ENCODE measurements at places on chromosomes 6 and 20.
A peak's percentile ranks its signal among the peaks of the same experiment; 100 is the strongest.

DNA sequence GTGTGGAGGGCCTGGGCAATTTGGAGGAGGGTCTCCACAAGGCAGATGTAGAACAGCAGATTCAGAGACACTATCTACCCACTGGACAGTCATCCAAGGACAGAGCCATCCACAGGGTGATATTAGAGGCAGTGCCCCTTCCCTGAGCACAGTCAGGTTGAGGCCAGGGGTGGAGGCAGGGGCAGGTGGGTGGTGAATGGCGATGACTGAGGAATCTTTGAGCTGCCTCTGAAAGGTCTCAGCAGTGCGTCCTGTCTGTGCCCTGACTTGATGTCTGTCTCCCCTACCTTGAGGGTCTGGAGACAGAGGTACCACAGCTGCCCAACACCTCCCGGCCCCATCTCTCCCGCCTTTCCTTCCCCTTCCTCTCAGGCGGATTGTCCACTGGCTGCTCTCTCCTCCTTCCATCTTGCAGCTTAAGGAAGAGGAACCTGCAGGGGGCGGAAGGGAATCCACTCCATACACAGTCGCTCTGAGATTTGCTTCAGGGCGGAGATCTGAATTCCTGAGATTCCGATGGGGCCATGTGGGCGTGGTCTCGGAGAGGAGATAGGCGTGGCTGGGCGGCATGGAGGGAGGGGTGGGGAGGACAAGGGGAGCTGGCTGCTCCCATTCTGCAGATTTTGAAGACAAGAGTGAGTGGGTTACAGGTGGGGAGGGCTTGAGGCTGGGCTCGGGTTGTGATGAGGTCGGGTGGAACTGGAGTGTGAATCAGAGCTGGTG lies 1.7 kb downstream of the MUCL3 start:
- DNase-seq, result no peak

- DNase-seq, result peak; percentile 14
Measured at GRCh38 chr20:59772373-59772705, 161.1 kb downstream of the SYCP2 start.

GRCh38 chr6:11439017-11439420 lies 98.5 kb upstream of the TMEM170B start:
- DNase-seq, result no peak

DNA sequence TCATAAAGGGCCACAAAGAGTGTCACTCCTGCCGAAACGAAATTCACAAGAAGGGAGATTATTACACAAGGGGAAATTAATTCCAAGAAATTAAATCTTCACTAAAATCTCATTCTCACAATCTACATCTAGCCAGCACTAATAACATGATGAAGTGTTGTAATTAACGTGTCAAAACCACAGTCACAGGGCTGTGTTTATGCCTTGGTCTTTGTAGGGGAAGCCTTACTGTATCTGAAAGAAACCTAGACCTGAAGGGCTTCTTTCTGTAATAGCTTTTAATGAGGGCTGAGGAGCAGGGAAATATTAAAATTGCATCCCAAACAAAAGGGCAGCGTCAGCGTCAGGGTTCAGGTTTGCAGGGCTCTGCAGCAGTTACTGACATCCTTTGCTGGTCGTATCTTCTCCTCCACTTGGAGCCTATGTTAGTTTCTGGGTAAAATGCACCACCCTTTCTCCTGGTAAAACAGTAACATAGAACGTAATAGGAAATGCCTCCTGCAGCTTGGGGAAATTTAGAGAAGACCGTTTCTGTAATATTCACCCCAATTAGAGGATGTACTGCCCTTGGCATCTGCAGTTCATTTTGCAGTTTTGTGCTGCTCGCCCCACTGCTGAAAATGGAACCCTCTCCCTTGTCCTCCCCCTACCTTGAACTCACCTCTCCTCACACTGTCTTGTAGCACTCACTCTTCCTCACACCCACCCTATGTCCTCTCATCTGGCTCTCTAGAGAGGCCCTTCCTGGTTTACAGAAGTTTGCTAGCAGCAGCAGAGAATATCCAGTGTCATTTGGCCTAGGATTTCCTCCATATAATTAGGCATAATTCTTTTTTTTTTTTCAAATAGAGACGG lies 109.0 kb upstream of the TRAF3IP2 start:
- no peak for DNase-seq

DNA sequence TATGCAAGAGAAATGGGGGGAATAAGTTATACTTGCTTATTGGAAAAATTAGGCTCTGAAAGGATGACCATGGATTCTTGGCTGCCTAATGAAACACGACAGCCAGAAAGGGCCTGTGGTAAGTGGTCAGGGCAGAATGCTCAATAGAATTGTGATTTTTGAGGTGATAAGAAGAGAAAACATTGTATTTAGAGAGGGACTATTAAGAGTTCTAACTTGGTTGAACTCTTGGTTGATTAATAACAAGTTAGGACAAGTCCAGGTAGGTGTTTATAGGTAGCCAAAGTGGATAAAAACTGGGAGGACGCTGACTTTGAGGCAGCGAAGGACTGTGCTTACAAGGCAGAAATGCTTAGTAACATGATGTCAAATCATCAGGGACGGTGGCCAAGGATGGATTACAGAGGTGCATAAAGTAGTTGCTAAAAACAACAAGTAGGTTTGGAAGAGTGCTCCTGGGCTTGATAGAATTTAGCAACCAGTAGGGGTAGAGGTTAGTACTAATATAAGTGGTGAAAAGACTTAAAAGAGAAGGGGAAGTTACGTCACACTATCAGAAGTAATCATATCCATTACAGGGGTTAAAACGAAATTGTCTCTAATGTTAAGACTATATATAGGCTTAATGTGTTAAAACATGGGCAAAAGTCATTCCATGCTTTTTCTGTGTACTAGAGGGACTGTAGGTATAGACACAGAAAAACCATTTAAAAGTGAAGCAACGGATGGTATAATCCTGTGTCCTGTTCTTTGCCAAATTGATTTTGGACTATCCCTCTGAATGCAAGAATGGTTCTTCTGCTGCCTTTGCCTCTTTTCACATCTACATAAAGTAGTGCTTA lies 98.6 kb downstream of the EYA4 start:
- DNase-seq, result no peak

DNA sequence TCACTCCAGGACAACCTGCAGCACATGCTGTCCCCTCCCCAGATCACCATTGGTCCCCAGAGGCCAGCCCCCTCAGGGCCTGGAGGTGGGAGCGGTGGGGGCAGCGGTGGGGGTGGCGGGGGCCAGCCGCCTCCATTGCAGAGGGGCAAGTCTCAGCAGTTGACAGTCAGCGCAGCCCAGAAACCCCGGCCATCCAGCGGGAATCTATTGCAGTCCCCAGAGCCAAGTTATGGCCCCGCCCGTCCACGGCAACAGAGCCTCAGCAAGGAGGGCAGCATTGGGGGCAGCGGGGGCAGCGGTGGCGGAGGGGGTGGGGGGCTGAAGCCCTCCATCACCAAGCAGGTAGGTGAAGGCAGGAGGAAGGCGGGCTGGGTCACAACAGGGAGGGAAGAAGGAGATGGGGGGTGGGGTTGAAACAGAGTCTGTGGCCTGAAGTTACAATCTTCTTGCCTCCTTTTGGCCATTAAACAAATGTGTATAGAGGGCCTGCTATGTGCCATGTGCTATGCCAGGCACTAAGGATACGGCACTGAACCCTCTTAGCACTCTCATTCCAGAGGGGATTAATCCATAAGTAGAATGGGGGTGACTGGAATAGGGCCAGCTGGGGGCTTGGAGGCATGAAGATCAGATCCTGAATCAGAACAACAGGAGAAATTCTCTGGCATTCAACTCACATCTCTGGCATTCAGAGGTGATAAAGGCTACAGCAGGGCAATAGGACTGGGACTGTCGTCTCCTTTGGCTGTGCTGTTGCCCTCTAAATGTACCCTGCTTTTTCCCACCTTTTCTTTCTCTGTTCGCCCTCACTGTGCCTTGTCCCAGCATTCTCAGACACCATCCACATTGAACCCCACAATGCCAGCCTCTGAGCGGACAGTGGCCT lies 10.5 kb upstream of the ZBTB9 start:
- no peak for DNase-seq

- DNase-seq, result no peak
Measured at GRCh38 chr20:20482453-20482852, 114.5 kb downstream of the INSM1 start.

DNA sequence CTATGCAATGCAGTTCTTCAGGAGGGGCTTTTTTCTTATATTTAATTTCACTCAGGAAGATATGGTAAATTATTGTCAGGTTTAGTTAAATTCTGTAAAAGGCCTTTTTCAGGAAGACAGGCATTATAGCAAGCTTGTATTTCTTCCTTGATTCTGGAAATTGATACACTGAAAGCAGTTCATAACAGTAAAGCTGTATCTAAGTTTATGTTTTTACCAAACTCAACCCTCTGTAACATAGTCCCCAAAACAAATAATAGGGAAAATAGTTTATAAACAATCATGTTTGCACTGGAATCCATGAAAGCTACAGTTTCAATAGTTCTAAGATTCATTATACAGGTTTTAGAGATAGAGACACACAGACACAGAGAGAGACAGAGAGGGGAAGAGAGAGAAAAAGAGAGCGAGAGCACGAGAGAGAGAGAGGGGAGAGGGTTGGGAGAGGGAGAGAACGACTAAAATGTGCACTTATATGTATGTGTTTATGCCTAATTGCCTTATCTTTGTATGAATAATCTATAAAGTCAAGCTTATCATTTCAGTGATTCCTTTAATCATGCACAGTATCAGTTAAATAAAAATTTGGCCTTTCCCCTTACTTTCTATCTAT lies 454.4 kb downstream of the RFPL4B start:
- no peak for DNase-seq

DNA sequence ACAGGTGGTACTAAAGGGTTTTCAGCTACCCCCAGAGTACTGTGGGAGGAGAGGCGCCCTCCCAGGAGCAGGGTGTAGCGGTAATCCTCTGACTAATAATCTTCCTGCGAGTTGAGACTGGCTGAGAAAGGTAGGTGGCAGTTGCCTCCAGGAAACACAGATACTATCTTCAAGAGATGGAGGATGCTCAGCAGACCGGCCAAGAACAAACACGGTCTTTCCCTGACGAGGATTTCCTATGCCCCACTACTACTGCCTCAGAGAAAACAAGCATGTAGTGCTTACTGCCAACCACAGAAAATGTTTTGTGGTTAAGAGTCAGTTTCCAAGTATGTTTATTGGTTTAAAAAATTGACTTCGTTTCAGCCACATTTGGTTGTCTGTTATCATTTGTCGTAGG lies 26.8 kb downstream of the C6orf89 start:
- peak; percentile 61 for DNase-seq

- no peak for DNase-seq
Measured at GRCh38 chr20:52826722-52827121, 145.4 kb upstream of the TSHZ2 start.

DNA sequence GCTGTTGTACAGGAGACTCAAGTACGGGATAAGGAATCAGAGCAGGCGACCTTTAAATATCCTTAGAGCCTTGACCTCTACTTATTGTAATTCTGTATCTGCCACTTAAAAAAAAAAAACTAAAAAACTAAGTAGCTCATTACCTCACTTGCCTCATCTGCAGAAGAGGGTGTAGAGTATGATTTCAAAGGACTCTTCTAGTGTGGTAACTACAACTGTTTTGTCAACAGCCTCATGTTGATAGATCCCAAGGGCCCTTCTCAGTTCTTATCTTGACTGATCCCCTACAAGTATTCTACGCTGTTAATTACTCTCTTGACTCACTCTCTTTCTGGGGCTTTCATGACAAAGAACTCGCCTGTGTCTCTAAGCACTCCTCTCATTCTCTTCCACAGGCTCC lies 16.7 kb upstream of the PDYN start:
- no peak for DNase-seq

- DNase-seq, result no peak
Measured at GRCh38 chr20:37254114-37254878, 7.3 kb downstream of the GHRH start.

- no peak for DNase-seq
Measured at GRCh38 chr20:4926531-4927156, 74.7 kb downstream of the SLC23A2 start.

- no peak for DNase-seq
Measured at GRCh38 chr6:108650781-108651180, 90.1 kb downstream of the FOXO3 start.

- DNase-seq, result no peak
Measured at GRCh38 chr6:89008001-89008814, 44.8 kb upstream of the RNGTT start.

DNA sequence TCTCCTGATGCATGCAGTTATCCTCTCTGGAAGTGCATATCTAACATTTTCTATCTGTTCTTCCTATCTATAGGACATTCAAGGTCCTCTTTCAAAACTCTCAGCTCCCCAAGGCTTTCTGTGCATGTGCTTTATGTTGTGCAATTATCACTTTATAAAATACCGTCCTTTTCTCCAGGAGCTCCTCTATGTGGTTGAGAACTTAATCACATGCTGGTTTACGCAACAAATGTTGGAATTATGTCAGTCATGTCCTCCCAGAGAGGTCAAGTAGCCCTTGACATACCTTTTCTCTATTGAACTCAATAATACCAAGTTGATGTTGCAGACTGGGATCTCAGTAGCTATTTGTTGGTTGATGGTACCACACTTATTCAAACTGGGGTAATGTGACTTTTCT lies 388.4 kb downstream of the BTBD3 start:
- no peak for DNase-seq

DNA sequence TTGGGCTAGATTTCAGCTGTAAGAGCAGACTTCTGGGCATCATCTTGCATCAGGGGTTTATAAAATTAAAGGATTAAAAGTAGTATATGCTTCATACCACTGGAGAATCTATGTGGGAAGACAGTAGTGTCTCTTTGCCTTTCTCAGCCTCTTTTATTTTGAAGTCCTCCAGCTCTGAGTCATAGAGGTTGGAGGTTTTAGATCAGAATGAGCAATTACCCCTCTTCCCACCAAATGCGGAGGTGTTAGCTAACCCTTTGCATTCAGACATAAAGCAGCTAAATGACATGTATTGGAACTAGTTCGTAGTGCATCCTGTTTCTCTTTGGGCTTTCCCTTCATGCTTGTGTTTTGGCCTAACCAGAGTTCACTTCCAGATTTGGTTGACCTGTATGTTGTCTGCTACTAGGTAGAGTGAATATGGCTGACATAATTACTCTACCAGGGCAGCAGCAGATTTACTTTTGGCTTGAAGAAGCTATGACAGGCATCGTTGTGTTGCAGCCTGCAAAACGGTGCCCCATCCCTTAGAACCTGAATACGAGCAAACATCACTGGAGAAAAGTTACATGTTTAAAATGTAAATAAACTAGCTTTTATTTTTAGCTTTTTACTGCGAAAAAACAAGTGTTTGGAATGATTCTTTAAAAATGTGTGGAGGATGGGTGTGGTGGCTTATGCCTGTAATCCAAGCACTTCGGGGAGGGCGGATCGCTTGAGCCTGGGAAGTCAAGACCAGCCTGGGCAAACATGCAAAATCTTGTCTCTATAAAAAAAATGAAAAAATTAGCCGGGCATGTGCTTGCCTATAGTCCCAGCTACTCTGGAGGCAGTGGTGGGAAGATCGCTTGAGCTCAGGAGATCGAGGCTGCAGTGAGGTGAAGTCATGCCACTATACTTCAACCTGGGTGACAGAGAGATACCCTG lies 82.2 kb downstream of the MYO6 start:
- no peak for DNase-seq

GRCh38 chr20:51489611-51490010 lies 52.9 kb downstream of the NFATC2 start:
- DNase-seq, result no peak

GRCh38 chr6:43843097-43843645 lies 73.2 kb downstream of the VEGFA start:
- DNase-seq, result no peak

GRCh38 chr6:92922216-92922806 lies 497.0 kb downstream of the EPHA7 start:
- no peak for DNase-seq

- no peak for DNase-seq
Measured at GRCh38 chr6:146879406-146880117, 280.8 kb downstream of the ADGB start.

- no peak for DNase-seq
Measured at GRCh38 chr6:43910638-43911353, 140.8 kb downstream of the VEGFA start.

GRCh38 chr6:98634569-98634968 lies 199.8 kb upstream of the POU3F2 start:
- DNase-seq, result no peak

Data from activated naive CD4-positive, alpha-beta T cell treated with anti-CD3 and anti-CD28 coated beads, Interleukin-2, amount 50 U/mL, for 72 hours (primary cell).